Left colon (tissue), 2 donors: ENCODE measurements at places on chromosomes 1 and 21.

DNA sequence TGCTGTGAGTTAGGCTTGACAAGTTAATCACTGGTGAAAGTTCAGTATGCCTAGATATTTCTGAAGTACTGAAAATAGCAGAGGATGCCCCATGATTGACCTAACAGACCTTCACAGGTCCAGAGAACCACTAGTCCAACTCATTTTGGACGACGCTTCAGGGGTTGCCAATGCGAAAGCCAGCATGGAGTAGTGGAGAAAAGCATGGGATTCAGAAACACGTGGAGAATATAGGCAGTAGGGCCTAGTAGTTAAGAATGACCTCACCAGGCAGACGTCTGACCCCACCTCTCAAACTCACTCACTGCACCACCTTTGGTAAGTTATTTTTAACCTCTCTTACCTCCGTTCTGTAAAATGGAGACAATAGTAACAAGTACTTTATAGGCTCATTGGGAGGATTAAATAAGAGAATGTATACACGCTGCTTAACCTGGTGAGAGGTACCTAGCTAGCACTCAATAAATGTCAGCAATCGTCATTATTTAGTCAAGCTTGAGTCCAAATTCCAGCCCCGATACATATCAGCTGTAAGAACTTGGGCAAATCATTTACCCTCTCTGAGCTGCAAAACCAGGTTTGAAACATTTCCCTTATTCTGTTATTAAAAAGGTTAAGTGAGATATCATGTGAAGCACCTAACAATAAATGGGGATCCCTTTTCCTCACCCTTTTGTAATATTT, 13.2 kb downstream of the PLPP3 start:
- DNase-seq: no peak

DNA sequence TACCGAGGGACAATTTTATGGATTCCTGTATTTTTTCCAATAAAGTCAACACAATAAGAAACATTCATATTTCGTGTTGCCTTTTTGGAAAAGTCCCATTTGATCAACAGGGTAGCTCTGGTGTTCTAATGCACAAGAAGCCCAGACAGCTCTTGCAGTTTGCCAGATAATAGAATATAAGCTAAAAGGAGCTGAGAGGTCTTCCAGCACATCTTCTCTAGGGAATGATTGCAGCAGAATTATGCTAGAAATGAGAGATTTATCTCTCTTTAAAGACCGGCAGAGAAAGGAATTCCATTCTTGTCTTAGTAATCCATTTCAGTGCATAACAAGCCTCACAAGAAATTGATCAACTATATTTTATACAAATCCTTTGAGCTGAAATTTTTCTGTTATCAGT, 25.0 kb upstream of the DDX59 start:
- DNase-seq: no peak

DNA sequence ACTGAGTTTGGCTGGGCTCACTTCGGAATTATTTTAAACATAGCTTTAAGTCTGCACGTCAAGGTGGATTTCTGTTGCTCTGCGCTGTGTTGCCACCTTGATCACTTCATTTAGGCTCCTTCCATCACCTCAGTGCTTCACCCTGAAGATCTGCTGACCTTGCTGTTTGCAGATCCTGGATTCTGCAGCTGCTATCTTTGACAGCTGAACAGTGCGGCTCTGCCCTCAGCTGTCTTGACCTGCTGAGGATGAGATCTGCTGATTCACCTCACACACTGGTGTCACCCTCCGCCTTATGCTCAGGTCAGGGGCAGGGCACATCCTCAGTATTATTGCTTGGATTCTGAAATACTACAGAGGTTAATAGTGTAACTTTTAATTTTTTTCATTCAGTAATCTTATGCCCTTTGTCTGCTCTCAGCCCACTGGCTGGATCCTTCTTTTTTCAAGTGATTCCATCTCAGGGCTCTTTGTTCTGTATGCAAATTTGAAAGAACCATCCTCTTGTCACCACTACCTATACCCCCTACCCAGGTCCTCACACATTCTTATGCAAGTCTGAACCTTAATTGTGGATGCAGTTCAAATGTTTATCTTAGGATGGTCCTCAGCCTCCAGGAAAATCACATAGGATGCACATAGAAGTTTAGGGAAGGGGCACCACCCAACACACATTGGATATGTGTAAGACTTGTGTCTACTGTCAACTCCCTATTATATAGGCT, 364.0 kb downstream of the OLFM3 start:
- DNase-seq: no peak

DNA sequence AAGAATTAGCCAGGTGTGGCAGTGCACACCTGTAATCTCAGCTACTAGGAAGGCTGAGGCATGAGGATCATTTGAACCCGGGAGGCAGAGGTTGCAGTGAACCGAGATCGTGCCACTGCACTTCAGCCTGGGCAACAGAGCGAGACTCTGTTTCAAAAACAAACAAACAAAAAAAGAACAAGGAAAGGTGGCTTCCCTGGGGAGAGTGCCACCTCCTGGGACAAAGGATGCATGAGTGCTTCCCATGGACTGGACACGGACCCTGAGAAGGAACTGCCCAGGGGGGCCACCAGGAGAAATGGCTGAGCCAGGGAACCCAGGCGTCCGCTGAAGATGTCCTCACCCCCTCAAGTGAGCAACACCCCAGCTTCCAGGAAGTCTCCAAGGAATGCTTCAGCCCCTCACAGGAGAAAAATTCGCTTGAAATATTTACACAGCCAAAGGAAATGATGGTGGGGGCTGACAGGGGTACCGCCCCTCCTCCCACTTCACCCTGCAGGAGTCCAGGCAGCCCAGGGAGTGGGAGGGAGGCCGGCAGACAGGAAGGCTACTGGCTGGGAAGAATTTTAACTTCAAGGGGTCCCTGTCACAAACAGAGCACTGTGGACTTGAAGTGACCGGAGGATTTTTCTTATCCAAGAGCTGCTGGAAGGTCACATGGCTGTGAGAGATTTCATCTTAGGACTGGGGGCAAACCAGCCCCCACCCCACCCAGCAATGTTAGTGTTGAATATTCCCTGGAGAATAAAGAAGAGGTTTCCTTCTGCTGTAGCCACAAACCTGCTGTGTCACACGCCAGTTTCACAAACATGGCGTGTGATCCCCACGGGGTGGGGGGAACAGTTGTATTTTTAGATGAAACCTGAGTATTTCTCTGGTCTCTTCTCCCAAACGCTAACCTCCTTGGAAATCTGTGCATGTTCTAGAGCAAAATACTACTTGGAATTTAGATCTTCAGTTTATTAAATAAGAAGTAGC, 90.8 kb upstream of the SLC25A33 start:
- no peak for DNase-seq

DNA sequence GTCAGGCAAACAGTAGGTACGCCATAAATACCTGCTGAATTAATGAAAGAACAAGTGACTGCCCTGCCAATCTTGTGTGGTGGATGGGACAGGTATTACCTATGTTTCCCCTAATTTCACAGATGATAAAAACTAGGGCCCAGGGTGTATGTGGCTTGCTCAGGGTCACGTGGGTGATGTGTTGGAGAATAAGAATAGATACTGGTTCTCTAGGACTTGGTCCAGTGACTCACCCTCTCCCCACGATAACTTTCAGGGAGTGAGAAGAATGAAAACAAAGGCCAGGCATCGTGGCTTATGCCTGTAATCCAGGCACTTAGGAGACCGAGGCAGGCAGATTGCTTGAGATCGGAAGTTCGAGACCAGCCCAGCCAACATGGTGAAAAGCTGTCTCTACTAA, 26.7 kb downstream of the SLC26A9 start:
- DNase-seq: no peak

- DNase-seq: no peak
These were observed 156.2 kb downstream of the AKT3 start for GRCh38 chr1:243693800-243694199.

DNA sequence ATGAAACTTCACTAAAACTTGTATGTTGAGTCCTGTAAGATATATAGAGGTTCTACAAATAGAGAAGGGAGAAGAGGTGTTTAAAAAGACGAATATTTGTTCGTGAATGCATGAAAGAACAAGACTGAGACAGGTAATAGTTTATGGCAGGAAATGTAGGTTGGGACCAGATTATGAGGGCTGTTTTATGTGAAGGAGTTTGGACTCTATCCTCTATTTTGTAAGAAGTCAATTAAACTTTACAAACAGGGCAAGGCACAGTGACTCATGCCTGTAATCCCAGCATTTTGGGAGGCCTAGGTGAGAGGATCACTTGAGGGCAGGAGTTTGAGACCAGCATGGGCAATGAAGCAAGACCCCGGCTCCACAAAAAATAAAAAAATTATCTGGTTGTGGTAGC, 5.7 kb downstream of the SLC35A3 start:
- DNase-seq: peak; percentile 53

- DNase-seq: no peak
These were observed 56.0 kb upstream of the SRSF10 start for GRCh38 chr1:24036088-24036487.

GRCh38 chr1:7113822-7114221, 328.6 kb downstream of the CAMTA1 start:
- no peak for DNase-seq

DNA sequence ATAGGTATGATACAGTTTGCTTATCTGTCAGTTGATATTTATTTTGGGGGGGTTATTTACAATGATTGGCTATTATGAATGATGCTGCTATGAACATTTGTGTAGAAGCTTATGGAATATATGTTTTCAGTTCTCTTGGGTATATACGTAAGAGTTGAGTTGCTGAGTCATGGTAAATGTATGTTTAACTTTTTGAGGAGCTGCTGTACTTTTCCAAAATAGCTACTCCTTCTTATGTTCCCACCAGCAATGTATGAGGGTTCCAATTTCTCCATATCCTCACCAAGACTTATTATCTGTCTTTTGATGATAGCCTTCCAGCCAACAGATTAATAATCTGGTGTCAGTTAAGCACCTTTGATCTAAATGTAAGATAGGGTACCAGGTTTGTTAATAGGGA, 11.9 kb downstream of the SOAT1 start:
- DNase-seq: no peak

- DNase-seq: no peak
These were observed 110.1 kb upstream of the VAV3 start for GRCh38 chr1:108075055-108075454.

DNA sequence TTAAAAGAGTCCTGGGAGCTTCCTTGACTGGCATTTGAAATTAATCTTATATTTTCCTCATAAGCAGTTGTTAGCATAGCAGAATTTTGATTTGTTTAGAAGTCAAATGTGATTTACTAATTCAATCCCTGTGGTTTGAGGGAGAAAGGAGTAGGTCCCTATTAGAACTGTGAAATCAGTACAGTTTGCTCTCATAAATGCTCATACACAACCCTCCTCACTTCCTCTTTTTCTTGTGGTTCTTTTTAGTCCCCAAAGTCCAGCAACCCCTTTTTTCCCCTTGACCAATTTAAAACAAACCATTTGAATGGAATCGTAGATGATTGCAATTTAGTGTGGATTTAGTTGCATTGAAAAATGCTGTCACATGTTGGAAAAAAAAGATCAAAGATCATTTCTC, 9.2 kb upstream of the IFI44 start:
- no peak for DNase-seq

GRCh38 chr1:155223047-155223446, 14.6 kb downstream of the MTX1 start:
- no peak for DNase-seq

DNA sequence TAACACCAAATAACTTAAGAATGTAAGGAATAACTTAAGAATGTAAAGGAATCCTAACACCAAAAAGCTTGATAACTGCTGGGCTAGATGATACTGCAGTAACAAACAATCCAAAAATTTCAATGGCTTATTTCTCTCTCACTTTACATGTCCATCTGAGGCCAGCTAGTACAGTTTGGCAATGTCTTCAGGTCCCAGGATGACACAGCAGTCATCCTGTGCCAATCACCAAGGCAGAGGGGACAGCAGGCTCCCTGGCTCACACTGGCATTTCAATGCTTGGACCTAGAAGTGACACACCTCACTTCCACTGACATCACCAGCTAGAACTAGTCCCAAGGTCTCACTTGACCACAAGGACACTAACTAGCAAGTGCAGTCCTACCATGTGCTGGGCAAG, 15.3 kb downstream of the DNAJC11 start:
- no peak for DNase-seq

DNA sequence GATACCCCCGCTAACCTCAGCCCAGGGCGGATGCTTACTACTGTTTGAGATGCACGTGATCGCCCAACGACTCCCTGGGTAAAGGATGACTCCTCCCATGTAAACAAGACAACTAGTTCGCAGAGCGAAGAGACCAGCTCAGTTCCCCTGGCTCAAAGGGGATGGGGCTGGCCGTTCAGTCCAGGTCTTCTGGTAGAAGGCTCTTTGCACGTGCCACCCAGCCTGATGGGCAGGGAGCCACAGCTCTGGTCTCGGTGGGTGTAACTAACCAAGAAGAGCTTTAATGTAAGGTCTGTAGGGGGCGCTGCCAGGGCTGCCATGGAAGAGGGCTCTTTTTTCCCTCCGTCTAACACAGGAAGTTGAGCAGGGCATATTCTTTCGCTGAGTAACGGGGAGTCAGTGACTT, 49.4 kb upstream of the PARP1 start:
- DNase-seq: no peak

DNA sequence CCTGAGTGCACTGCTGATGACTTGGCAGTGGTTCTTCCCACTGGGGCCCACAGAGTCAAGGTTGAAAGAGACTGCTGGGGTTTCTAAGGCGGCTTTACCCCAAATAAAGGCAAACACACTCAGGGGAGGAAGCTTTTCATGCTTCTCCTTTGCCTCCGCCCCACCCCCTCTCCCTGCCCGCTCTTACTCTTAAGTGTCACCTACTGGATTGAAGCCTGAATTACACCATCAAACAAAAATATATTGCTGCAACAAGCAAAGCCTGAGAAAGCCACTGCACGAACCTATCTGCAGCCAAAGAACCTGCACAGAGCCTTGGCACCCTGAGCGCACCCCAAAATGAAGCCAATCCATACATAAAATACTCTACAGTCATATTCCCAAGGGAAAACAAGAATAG, 63.1 kb downstream of the PTGFR start:
- no peak for DNase-seq

DNA sequence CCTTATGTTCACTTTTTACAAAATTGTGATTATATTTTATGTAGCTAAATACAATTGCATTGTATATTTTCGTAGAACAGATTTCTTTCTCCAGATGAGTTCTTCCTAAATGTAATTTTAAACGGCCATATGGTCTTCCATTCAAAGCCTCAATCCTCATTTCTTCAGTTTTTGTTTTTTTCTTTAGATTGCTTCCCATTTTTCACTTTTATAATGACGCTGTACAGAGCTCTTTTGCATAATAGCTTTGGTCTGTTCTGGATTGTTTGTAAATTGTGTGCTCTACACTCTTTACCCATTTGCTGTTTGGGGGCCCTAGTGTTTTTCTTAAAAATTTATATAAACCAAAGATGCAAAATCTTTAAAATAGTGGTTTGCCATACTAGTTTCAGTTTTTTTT, 27.8 kb downstream of the AVPR1B start:
- DNase-seq: no peak

GRCh38 chr1:32716312-32717148, 14.0 kb upstream of the SYNC start:
- peak; percentile 98 for DNase-seq

GRCh38 chr21:32525282-32525681, 60.0 kb downstream of the TCP10L start:
- DNase-seq: no peak

GRCh38 chr1:33317946-33318345, 3.0 kb downstream of the A3GALT2 start:
- no peak for DNase-seq
